ENCODE measurements at places on chromosomes 4 and X.

DNA sequence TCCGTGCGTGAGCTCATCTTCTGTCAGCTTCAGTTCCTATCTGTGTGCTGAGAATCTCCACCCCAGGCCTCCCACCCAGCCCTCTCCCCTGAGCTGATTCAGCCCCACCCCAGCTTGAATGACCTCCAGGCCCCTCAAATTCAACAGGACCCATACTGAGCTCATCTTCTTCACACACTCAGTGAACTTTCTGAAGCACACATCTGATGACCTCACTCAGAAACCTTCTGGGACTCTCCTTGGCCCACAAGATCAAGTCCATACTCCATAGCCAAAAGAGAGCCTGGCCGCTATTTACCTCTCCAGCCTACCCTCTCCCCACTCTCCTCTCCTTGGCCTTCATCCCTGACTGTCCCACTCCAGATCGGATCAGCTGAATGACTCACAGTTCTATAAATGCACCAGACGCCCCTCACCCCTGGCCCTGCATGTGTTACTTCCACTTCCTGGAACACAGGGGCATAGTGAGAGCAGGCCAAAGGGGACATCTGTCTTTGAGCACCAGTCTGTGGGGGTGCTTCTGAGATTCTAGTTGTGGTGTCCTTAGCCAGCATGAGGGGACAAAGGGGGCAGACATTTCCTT, 62.5 kb downstream of the PJA1 start:
- DNase-seq, result no peak

DNA sequence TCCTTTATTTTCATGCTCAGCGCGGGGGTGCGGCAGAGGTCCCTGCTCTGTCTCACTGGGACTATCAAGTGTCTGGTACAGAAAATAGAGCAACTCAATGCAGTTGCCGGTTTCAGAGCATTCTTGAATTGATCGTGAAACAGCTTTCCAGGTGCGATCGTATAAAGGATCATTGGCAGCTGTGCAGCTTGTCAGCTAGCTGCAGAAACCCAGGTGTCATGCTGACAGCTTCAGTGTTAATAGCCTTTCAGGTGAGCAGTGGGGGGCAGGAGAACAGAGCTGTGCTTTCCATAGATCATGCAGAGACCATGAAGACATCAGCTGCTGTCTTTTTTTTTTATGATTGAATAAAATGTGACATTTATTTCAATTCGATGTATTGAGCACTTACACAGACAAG, 583.9 kb downstream of the NLGN4X start:
- no peak for DNase-seq

GRCh38 chr4:97892592-97893266, 250.5 kb downstream of the STPG2 start:
- DNase-seq, result no peak

GRCh38 chr4:66097218-66097617, 426.9 kb upstream of the EPHA5 start:
- DNase-seq, result no peak

DNA sequence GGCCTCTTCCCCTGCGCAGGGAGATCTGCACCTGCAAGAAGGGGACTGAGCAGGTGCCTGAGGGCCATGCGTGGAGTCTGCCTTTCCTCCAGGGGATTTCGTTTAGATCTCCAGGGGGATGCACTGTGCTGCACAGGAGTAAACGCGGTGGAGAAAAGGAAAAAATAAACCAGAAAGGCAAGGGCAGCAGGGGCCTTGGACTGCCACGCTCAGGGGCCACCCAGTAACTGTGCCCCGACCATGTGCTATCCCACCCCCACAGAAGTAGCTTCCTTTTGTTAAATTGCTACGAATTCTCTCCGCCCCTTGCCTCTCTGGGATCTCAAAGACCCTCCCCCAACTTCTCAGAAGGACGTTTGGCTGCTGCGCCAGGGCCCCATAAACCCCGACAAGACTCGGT, 17.2 kb upstream of the HMX1 start:
- no peak for DNase-seq

- no peak for DNase-seq
Measured at GRCh38 chr4:41639291-41639690, 101.3 kb downstream of the LIMCH1 start.

DNA sequence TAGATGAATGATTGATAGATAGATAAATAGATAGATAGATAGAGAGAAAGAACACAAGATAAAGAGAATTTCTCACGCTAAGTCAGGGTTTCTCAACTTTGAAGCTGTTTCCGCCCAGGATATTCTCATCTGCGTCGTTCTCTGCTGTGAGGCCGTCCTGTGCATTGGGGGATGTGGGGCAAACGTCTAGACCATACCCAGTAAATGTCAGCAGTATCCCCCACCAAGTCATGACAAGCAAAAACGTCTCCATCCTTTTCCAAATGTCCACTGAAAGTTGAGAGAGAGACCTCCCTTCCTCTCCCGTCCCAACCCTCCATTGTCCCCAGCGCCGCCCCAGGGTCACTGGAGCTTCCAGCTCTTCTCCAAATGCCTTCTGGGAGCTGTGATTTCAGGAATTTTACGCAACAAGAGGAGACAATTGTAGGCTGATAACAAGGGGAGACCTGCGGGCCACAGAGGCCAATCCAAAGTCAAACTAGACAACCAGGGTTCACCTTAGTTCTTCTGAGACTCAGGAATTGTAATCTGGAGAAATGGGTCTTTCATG, 8.9 kb upstream of the CRLF2 start:
- DNase-seq, result no peak

GRCh38 chr4:77047037-77047436, 28.8 kb downstream of the CCNI start:
- DNase-seq, result no peak

DNA sequence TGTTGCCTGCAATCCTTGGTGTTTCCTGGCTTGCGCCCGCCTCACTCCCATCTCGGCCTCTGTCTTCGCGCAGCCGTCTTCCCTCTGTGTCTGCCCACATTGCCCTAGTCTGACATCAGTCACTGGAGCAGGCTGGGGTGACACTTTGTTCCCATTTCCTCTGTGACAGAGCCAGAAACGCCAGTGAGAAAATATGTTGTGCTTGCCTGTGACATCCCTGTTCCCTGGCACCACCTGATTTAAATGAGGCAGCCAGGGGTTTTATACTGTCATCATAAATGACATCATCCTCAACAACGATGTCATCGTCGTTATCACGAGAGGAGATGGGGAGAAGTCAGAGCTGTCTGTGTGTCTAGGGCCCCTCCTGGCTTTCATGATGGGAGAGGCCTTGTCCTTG, 29.1 kb downstream of the ZNF185 start:
- DNase-seq, result no peak

GRCh38 chrX:15301924-15302323, 13.5 kb downstream of the ASB11 start:
- no peak for DNase-seq

- DNase-seq, result no peak
Measured at GRCh38 chr4:139986689-139987501, 167.1 kb downstream of the MAML3 start.

DNA sequence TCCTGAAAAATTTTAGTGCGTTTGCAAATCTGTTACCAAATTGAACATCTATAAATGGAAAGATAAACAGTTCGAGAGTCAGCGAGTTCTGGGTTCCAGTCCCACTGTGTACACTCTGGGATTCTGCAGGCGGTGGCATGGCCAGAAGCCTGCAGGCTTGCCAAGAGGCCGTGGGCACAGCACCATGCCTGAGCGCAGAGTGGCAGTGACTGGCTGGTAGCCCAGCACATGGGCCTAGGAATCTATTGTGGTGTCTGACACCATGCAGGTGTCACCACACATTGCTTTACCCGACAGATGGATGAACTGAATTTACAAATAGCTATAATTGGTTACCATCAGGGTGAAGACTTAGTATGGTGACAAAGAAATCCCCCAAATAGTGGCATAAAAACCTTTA, 71.7 kb upstream of the TLR3 start:
- no peak for DNase-seq

DNA sequence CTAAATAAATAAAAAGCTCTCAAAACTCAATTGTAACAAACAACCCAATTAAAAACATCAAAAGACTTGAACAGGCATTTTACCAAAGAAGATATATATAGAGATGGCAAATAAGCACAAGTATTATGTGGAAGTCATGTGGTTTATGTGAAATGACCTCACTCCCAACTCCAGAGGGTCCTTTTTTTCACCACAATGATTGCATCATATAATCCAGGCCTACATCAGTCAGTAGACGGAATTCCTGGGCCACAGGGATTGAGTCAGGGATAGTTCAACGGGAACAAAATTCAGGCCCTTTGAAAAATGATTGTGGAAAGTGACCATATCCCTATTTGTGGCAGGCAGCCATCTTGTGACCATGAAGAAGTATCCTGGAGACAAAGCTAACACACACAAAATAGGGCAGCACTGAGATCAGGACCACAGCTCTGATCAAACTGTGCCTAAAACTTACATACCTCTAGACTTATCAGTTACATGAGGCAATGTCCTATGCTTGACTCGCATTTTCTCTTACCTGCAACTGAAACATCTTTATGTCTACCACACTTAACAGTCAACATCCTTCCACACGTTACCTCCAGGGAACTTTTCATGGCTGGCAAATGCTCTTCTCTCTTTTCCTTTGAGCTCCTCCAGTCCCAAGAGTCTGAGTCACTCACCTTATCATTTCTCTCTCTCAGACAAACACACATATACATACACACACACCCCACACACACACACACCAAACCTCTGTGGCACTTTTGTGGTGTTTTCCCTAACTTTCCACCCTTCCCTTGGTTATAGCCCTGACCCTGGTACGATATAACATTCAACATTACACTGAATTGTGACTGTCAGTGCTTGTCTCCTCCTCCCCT, 113.5 kb downstream of the PHF8 start:
- no peak for DNase-seq

DNA sequence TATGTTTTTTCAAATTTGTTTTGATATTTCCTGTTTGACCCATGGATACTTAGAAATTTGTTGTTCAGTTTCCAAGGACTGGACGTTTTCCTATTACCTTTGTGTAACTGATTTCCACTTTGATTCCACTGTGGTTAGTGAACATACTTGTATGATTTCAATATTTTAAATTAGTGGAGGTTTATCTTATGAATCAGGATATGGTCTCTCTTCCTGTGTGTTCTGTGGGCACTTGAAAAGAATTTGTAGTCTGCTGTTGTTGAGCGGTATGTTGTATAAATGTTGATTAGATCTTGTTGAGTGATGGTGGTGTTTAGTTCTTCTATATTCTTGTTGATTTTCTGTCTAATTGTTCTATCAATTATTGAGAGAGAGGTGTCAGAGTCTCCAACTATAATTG, 21.2 kb upstream of the LAMTOR3 start:
- DNase-seq, result no peak

DNA sequence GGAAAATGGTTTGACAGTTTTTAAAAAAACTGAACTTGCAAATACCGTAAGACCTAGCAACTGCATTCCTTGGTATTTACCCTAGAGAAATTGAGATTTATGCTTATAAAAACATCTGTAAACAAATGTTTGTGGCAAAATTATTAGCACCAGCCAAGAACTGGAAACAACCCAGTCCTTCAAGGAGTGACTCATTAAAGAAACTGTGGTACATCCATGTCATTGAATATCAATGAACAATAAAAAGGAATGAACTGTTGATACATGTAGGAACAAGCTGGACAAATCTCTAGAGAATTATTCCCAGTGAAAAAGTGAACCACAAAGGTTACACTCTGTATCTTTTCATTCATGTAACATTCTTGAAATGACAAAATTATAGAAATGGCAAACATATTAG, 240.2 kb upstream of the ADAMTS3 start:
- DNase-seq, result no peak

GRCh38 chr4:45100956-45101818, 374.8 kb upstream of the GNPDA2 start:
- no peak for DNase-seq

- DNase-seq, result no peak
Measured at GRCh38 chr4:139682309-139682708, 16.7 kb downstream of the MGST2 start.

- DNase-seq, result no peak
Measured at GRCh38 chrX:29687687-29688086, 527.7 kb upstream of the MAGEB2 start.

GRCh38 chr4:150379454-150379853, 202.5 kb upstream of the MAB21L2 start:
- no peak for DNase-seq

DNA sequence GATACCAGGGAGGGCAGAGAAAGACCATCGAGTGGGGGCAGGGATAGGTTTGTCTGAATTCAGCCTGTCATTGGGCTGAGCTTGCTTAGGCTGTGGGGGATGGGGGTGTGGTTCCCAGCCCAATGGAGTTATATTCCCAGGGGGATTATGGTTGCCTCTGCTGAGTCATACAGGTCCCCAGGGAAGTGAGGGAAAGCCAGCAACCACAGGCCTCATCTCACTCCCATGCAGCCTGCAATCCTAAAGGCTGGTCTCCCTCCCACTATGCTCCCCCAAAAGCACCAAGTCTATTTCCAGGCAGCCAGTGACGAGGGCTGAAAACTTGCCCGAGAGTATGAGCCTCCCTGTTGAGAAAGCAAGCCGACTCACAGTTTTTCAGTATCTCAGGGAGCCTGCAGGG, 39.3 kb downstream of the AFM start:
- DNase-seq, result no peak

GRCh38 chrX:54223581-54223980, 40.5 kb upstream of the FAM120C start:
- DNase-seq, result no peak

DNA sequence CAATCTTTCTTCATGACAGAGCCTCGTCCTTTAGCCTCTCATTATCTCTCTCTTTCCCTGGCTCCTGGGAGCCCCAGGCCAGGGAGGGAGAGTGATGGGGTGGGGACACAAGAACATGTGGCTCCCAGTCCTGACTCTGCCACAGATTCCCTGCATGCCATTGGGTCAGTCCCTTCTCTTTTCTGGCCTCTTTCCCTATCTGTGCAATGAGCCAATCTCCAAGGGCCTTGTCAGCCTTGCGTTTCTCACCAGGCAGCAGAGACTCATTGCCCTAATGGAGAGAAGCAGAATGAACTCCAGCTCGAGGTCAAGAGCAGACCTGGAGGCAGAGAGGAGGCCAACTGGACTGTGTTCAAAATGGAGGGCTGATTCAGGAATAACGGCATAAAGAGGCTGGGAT, 38.4 kb upstream of the PJA1 start:
- no peak for DNase-seq

GRCh38 chr4:67723949-67724348, 23.0 kb upstream of the UBA6 start:
- no peak for DNase-seq

DNA sequence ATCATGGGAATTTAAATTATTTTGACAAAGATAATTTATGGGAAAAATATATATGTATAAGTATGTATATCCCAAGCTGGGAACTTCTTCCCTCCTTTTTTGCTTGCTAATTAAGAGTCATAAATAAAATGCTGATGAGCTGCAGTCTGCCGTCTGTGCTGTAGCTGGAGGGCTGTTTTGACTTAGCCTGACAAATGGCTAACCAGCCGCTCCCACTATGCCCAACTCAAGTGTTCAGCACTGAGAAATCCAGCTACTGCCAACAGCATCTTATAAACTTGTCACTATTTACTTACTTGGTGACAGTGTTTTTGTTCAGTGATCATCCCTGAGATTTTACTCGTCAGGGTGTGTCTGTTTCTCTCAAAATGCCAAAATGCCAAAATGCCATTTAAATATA, 171.2 kb upstream of the PGRMC2 start:
- DNase-seq, result no peak

Measured in activated CD8-positive, alpha-beta memory T cell treated with anti-CD3 and anti-CD28 coated beads for 1 hour (primary cell).